ENCODE measurements at places on chromosomes 16 and 17.

- DNase-seq: no peak
These were observed 11.0 kb downstream of the CHMP6 start for GRCh38 chr17:81002409-81003361.

DNA sequence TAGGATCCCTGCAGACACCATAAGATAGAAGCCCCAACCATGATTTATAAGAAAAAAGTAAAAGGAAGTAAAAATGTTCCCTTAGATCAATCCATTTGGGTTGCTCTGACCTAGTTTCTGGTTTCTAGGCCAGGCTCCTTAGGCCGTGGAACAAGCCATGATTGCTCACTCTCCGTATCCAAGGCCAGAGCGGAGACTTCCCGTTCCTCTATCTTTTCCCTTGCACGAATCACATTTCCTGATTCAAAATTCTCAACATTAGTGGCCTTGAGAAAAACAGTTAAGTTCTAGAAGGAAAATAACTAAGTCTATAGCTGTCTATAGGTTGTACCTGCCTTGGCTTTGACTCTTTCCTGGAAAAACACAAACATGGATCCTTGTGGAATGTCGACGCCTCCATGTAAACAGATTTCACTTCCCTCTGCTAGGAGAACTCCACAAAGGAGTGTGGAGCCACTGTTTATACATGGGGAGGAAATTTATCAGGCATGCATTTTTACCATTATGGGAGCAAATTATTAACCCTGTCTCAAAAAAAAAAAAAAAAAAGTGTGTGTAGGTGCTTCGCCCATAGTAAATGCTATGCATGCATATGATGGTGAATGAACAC lies 149.6 kb downstream of the ZFHX3 start:
- no peak for DNase-seq

- no peak for DNase-seq
These were observed 83.5 kb upstream of the PLCG2 start for GRCh38 chr16:81695321-81696165.

GRCh38 chr17:10776381-10776780 lies 27.5 kb downstream of the TMEM238L start:
- DNase-seq: no peak
